Fibroblast of skin of right biceps (primary cell): ENCODE measurements at places on chromosomes 6 and 20.

GRCh38 chr6:159107451-159108260 is 61.5 kb upstream of the FNDC1 start:
- DNase-seq: no peak

- DNase-seq: peak; percentile 3
Observed at GRCh38 chr20:19275630-19276071, 63.2 kb downstream of the SLC24A3 start.

DNA sequence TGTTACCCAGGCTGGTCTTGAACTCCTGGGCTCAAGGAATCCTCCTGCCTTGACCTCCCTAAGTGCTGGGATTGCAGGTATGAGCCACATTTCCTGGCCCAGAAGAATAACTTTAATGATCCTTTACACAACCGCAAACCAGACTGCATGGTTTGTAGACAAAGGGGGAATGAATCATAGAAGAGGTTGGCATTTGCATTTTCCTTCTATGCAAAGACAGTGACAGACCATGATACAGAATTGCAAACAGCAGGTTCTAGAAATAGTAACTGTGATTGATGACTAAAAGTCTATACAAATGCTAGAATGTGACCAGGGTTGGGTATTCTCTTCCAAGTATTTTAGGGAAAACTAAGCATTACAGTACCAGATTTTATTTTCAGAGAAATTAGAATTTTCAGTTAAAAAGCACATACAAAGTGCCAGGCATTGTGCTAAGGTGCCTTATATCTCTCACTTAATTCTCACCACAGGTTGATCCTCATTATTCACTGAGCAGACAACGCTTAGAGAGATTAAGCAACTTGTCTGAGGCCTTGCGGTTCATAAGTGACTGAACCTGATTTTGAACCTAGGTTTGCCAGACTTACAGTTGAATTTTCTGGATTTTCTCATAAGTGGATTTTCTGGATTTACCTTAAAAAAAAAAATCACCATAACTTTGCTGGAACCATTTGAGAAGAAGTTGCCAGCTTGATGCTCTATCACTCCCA is 146.6 kb downstream of the ZFAND3 start:
- DNase-seq: peak; percentile 55

DNA sequence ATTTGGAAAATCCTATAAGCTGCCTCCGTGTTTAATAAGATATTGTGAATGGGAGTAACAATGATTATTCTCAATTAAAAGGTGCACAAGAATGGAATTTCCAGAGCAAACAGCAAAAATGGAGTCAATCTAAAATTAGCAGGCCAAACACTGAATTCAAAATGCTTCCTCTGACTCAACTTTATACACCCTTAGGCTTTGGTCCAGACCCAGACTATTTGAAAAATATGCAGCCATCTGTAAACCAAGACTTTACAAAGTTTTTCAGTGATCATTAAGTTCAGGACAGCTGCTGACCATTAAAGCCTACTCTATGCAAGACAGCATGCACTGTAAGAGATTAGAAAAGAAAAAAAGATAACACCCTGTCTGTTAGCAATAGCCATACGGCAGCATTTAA is 39.4 kb upstream of the CCN6 start:
- DNase-seq: peak; percentile 71

DNA sequence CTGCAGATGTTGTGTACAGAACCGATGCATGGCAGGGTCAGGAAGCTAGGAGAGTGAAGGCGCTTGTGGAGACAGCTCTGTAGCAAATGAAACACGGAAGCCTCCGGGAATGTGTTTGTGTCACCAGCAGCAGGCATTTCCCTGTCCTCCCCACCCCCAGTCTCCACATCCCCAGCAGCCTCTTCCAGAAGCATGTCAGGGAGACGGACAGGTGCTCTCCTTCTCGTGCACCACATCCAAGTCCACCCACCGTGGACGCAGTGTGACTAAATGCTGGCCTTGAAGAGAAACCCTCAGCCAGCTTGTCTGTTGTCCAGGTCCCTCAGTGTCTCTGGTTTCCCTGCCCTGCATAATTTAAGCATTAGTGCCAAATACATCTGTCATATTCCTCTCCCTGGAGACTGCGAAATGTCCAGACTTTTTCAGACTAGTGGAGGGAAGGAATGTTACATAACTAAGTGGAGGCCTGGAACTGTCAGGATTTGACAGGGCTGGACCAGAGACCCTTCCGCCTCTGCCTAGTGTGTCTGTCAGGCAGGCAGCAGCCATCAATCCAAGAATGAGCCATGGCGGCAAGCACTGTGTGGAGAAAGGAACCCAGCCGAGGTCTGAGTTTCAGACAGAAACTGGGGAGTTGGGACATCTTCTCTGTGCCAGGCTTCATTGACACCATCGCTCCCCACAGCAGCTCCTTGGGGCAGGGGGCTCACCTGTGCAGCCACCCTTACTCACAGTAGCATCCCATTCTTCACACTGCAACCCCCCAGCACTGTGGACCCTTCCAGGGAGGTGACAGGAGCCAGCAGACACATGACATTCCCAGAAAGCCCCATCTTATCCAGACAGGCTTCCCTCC is 26.6 kb upstream of the PI16 start:
- peak; percentile 59 for DNase-seq

DNA sequence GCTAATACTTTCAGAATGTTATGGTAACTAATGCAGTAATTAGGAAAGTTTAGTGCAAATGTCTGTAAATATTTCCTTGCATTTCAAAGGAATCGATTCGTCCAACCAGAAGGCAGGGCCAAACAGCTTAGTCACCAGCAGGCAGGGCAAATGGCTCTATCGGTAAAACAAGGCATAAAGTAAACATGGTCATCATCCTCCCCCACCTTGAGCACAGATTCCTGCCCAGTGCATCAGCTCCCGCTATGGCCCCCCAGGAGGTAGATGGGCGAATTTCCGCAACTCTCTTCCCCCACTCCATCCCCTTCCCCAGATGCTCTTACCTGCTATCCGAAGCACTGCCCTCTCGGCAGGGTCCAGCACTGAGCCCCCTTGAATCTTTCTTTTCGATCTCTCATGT is 103.8 kb upstream of the BEND6 start:
- DNase-seq: peak; percentile 66

GRCh38 chr20:36606158-36607066 is 833 bp downstream of the RAB5IF start:
- DNase-seq: no peak

- DNase-seq: peak; percentile 66
Observed at GRCh38 chr6:132400883-132401617, at the start of gene MOXD1. TSS of gene MOXD1 (minus strand) at chr6:132401475. CDS start at chr6:132401426, 49 bp downstream.

- DNase-seq: no peak
Observed at GRCh38 chr6:157539421-157539822, 158.4 kb downstream of the ZDHHC14 start.

GRCh38 chr20:18321976-18322950 is 33.9 kb downstream of the ZNF133 start:
- DNase-seq: no peak

DNA sequence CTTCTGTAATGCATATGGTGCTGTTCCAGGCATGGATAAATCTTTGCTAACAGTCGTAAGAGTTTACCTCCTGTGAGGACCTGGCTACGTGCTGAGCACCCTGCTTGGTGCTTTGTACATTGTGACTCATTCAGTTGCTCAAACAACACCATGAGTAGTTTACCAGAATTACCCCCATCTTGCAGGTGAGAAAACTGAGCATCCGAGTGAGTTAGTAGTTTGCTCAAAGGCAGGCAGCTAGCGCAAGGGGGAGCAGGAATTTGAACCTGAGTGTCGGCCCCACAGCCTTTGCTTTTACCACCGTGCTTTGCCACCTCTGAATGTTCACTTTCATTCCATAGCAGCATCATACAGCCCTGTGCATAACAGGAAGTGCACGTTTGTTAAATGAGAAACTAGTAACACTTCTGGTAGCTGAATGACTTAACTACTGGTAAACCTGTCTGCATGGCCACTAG is 121.9 kb downstream of the MTHFD1L start:
- DNase-seq: peak; percentile 10

- DNase-seq: no peak
Observed at GRCh38 chr6:56527934-56528333, 114.8 kb downstream of the DST start.

DNA sequence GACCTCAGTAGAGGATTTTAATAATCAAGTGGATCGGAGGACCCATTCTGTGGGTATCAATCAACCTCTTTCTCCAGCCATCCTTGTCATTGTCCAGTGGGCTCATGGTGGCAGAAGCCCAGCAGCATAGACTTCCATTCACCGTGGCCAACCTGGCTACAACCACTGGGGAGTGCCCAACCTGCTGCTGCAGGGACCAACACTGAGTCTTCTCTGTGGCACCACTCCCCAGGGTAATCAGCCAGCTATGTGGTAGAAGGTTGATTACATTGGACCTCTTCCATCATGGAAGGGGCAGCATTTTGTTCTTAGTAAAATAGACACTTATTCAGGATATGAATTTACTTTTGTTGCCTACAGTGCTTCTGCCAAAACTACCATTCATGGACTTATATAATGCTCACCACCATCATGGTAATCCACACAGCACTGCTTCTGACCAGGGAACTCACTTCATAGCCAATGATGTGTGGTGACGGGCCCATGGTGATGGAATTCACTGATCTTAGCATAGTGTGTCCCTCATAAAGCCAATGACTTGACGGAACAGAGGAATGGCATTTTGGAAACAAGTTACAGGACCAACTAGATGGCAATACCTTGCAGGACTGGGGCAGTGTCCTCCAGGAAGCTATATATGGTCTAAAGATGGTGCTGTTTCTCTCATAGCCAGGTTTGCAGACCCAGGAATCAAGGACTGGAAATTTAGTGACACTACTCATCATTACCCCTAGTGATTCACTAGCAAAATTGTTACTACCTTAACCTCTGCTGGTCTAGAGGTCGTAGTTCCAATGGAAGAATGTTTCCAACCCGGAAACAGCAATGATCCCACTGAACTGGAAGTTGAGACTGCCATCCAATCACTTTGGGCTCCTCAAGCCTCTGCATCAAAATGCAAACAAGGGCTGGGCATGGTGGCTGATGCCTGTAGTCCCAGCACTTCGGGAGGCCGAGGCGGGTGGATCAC is 7.6 kb downstream of the CD24 start:
- no peak for DNase-seq

DNA sequence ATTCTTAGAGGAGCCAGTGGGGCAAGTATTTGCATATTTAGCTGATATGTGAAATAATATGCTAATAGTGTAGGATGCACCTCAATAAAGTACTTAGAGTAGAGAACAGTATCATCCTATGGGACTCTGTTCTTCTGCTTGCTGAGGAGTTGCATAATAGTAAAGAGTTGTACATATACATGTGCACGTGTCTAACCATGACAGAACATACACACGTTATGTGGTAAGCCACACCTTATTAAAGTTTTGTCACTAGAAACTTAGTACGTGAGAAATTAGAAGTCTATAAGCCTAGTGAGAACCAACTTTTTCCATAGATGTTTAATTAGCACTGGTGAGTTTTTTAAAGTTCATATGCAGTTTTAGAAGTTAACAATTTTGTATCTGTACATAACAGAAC is 80.7 kb downstream of the L3MBTL3 start:
- DNase-seq: no peak

- peak; percentile 75 for DNase-seq
Observed at GRCh38 chr20:41308290-41308711, 9.2 kb downstream of the ZHX3 start.

GRCh38 chr6:7769702-7770101 is 43.8 kb downstream of the BMP6 start:
- DNase-seq: peak; percentile 60

- DNase-seq: no peak
Observed at GRCh38 chr20:49394264-49394663, 88.2 kb downstream of the KCNB1 start.

DNA sequence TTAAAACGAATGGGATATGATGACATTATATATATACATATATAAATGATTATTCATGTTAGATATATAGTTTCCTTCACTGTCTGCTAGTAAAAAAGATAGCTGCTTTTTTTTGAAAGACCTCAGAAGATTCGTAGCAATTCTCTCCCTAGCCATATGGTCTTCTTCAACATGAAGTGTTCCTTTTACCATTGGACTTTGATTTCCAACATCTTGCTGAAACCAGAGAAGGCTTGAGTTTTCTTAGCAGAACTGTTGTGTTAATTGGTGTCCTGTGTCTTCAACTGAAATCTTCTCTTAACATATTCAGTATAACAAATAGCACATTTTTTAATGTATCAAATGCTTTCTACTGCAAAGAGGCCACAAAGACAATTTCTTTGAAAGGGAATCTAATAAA is 55.3 kb downstream of the FNDC1 start:
- no peak for DNase-seq

GRCh38 chr6:113734982-113735381 is 122.2 kb upstream of the MARCKS start:
- peak; percentile 55 for DNase-seq

DNA sequence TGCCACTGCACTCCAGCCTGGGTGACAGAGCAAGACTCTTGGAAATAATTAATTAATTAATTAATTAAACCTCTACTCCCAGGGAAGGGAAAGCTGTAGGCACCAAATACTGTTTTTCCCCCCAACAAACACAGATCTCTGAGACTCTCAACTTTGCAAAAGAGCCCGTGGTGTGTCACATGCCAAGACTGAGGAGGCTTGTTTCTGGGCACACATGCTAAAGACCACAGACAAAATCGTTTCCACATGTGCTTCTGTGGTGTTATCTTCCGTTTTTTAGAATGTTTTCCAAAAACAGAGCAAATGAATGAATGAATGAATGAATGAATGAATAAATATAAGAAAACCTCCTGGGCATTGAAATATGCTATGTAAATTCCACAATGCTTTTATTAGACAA is 55.6 kb upstream of the ATXN1 start:
- no peak for DNase-seq

DNA sequence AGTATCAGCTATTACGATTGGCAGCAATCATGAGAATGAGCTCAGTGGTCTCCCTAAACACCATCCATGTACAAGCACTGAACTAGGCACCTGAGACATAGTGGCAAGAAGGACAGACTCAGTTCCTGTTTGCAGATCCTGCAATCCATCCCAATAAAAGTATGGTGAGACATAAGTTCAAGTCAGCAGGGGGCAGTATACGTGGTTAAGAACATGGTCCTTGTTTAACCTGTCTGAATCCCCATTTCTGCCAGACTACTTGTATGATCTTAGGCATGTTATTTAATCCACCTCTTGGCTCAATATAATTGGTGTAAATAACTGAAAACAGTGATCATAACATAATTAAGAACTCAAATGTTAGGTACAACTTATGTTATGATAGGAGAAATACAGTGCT is 33.2 kb upstream of the PNISR start:
- peak; percentile 18 for DNase-seq

- no peak for DNase-seq
Observed at GRCh38 chr20:44653546-44653945, 2.0 kb upstream of the ADA start.

- no peak for DNase-seq
Observed at GRCh38 chr6:34374069-34374468, 18.4 kb downstream of the NUDT3 start.

- no peak for DNase-seq
Observed at GRCh38 chr6:2186516-2186915, 58.9 kb downstream of the GMDS start.

DNA sequence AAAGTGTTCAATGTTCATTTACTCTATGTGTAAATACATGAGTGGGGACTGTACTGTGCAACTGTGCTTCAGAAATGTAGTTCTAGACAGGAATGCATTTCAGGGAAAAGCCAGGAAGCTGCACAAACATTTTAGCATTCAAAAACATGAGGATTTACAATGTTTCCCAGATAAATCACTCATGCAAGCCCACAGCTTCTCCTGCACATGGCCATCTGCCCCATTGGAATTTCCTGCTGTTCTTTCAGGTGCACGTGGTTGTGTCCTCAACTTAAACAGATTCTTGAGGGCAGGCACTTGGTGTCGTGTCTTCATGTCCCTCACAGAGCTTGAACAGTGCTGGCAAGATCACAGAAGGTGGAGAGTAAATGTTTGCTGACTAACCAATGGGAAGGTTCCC is 101.5 kb downstream of the UNC5CL start:
- peak; percentile 70 for DNase-seq

GRCh38 chr20:14310977-14311627 is 26.3 kb downstream of the FLRT3 start:
- DNase-seq: no peak
